HFFc6 (cell line): ENCODE measurements at places on chromosomes 3 and 15. TPM values are rescaled to one million over a fixed set of nuclear protein-coding genes. Genes with fewer than 3 reads are reported as not detected.
A peak's percentile ranks its signal among the peaks of the same experiment; 100 is the strongest.

- DNase-seq: peak; percentile 9
Measured at GRCh38 chr15:73344056-73344455, 24.7 kb downstream of the HCN4 start.

GRCh38 chr3:184636741-184637316, 75.0 kb downstream of the MAGEF1 start:
- peak; percentile 70 for DNase-seq

- no peak for DNase-seq
Measured at GRCh38 chr3:38313695-38314094, 31.6 kb downstream of the SLC22A14 start.

DNA sequence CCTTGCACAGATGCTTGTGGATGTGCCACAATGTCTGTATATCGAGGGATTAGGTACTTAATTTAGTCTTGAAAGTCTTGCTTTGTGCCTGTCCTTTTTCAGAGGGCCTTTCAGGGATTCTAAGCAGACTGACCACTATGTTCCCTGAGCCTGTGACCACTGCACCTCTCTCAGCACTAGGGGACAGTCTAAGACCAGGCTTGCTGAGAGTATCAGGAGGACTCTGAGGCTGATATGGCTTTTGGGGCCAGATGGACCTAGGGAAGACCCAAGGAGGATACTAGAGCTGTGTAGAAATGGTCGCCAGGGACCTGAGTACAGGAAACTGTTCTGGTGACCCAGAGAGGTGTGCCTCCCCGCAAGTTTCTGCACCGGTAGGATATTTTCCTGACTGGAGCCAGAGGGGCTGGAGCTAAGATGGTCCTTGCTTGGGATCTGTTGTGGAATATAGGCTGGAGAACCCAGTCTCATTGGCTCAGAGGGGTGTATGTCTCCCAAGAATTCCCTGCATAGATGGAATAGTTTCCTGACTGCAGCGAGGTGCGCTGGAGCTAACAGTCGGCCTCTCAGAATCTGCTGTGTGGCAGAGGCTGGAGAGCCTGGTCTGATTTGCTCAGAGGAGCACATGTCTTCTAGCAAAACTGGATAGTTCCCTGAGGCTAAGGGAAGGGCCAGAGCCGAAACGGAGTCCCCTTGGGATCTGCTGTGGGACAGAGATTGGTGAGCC, 213.2 kb upstream of the DCBLD2 start:
- DNase-seq: peak; percentile 64

DNA sequence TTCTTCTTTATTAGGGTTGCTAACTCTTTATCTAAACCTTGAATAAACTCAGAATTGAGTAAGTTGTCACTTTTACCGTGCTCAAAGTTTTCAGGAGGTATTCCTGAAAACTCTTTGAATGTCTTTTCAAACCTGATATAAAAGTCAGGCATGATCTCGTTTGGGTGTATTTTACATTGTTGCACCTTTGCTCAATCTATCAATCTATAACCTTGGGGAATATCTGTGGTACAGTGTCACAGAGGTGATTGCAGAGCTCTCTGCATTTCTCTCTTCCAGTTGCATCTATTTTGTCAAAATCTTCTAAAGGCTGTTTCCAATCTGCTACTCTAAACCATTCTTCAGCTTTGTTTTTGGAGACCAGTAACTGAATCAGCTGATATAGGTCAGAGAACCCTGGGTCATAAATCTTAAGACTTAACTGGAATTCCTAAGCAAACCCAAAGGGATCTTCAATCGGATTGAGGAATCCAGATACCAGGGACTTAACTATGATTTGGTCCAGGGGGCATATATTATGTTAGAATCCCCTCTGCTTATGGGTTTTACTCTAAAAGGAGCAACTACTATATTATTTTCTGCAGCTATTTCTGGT, 35.6 kb upstream of the AP4E1 start:
- no peak for DNase-seq

- DNase-seq: no peak
Measured at GRCh38 chr3:124599147-124599765, 131.0 kb upstream of the UMPS start.

GRCh38 chr15:99682455-99682854, 50.8 kb downstream of the LYSMD4 start:
- DNase-seq: peak; percentile 70

DNA sequence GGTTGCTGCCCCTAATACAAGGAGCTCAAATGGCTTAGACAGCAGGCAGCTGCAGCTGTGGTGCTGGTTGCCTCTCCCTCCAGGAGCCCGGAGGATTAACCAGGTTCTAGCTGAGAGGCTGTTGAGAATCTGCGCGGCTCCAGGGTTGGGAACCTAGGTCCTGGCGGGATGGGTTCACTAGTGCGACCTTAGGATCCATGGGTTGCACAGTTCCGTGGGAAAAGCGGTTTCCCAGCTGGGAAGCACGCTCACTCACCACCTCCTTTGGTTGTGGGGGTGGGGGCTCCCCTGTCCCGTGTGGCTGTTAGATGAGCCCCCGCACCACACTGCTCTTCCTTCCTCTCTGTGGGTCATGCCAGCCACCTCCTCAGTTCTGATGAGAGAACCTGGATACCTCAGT, 375.1 kb upstream of the ARRDC4 start:
- no peak for DNase-seq

GRCh38 chr3:114877378-114878113, 269.5 kb downstream of the ZBTB20 start:
- no peak for DNase-seq

DNA sequence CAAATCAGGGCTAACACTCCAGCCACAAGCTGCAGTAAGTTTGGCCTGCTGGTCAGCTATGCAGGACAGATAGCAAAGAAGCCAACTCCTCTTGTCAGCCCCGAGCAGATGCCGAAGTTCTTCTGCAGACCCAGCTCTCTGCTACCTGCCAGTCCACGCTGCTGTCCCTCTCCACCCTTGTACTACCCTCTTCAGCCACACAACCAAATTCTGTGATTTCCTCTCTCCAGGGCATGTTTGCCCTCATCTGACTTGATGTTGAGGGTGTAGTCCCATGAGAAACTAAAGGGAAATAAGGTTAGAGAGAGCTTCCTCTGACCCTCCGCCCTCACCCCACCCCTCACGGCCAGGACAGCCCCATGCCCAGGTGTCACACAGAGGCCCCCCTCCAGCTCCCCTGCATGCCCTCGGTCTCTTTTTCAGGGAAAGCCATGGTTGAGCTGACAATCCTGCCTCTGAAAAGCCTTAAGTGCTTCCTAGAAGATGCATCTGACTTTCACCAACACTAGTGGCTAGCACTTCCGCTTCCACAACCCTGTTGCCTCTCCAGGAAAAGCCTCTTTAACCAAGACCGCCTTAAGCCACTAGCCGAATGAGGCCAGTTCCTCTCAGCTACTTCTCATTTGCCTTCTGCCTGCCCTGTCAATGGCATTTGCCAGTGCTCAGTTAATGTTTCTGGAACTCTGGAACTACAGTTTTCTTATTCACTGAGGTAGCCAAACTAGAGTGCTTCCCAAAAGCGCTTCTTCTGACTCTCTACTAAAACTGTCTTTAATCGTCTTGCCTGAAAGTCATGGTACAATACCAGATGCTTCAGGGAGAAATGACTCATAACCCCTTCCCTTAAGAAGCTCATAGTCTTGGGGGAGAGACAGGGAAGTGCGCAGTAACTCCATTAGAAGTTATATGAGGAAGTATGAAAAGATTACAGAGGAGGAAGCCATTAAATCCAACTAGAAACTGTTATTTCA, 300.4 kb upstream of the STT3B start:
- DNase-seq: peak; percentile 39

DNA sequence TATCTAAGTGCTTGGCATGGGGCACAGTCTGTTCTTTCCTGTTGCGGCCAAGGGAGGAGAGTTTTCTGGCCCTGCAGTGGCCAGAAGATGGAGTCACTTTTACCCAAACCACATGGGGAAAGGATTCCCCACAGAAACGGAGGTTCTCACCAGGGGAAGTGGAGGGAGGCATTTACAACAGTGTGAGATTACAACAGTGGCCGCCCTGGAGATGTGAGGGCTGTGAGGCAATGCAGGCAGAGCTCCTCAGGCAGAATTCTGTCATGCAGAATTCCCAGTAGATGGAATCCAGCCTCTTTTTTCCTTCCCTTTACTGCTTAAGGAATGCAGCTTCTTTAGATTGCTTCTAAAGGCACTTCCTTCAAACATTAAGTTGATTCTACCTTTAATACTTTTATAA, 83.1 kb downstream of the CACNA1D start:
- no peak for DNase-seq

- DNase-seq: peak; percentile 18
Measured at GRCh38 chr3:129940086-129940485, 34.4 kb upstream of the TRH start.

DNA sequence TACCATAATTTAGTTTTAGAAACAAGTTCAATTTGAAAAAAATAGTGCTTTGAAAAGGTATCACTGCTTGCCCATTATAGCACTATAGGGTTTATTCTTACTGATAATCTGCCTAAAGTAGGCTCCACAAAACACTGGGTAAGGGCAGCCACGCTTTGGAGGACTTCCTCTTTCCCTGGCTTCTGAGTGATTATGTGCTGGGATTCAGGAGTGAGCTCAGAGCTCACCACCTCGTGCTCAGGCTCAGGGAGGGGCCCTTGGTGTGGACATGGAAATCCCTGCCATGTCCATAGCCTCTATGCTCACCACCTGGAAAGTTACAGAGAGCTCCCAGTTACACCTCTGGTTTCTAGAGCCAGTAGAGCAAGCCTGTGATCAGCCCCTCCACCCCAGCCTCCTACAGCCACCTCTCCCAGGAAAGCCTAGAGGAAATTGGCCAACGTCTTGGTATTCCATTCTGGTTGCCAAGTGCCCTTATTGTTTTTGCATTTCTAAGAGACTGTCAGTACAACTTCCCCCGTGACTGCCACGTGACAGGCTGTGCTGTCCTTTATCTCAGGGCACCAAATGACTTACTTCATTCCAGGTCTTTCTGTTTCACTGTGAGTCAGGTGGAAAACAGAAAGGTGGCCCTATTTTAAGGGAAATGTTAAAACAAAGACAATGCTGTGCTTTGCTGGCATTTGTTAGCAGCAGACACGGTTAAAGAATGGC, 316.0 kb downstream of the RORA start:
- no peak for DNase-seq

DNA sequence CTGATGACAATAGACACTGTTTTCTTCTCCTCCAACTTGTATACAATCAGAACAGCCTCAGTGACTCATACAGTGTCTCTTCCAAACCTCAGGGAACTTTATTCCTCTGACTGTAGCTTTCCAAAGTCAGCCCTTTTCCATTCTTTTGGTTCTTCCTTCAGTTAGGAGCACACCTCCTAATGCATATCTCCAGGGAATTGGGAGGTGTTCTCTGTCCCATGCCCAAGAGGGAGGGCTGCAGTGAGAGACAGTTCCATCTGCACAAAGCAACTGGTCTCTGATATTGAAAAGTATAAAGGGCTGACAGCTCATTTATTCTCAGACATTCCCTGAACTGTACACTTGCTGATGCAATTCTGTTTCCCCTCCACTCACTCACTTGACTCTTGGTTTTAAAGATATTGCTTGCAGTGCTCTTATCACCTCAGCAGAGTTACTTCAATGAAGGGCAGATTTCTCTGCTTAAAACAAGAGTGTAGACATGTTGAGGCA, 337.8 kb upstream of the TBC1D5 start:
- DNase-seq: peak; percentile 24

- DNase-seq: no peak
Measured at GRCh38 chr3:634511-634910, 437.9 kb downstream of the CHL1 start.

DNA sequence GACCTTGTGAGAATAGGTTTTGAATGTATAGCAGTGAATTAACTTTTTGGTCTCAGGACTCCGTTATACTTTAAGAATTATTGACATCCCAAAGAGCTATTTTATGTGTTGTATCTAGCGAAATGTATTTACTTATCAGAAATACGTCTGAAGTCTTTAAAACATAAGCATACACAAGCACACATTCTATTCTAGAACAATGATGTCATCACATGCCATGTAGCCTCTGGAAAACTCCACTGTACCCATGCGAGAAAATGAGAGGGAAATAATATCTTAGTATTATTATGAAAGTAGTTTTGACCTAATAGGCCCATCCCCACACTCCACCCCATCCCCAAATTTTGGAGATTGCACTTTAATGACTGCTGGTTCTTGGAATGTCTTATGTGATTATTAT, 1.5 kb downstream of the POLR2M start:
- DNase-seq: no peak

- DNase-seq: no peak
Measured at GRCh38 chr3:178437236-178437635, 99.0 kb upstream of the KCNMB2 start.

GRCh38 chr3:66582721-66583423, 82.0 kb upstream of the LRIG1 start:
- no peak for DNase-seq

DNA sequence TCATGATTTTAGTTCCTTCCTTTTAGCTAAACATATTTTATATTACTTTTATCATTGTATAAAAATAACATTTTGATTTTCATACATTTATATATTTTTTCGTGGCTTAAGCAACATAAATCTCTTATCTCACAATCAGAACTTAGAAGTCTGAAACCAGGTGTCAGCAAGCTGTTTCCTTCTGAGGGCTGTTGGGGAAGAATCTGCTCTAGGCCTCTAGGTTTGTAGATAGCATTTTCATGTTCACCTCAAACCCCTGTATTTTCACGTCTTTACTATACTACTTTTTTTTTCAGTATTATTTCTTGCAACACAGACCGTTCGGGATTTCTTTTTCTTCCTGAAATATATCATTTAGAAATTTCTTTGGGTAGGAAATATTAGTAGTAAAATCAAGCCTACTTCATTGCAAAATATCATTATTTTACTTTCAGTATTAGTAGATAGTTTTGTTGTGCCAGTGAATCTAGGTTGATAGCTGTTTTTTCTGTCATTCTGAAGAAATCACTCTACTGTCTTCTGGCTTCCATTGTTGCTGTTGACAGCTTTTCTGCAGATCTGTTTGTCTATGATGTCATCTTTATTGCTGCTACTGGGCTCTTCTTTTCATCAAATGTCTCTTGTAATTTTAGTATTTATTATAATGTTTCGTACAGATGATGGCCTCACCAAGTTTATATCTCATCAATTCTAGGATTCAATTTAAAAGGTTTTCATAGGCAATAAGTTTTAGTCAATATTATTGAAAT, 756.3 kb downstream of the VGLL3 start:
- no peak for DNase-seq

- peak; percentile 42 for DNase-seq
Measured at GRCh38 chr3:177050501-177051237, 146.6 kb downstream of the TBL1XR1 start.

- no peak for DNase-seq
Measured at GRCh38 chr3:8658306-8659212, 14.0 kb upstream of the SSUH2 start.

GRCh38 chr3:128780101-128780837, 54.3 kb downstream of the RAB7A start:
- no peak for DNase-seq

- peak; percentile 2 for DNase-seq
Measured at GRCh38 chr3:901953-902778, 190.7 kb upstream of the CNTN6 start.

DNA sequence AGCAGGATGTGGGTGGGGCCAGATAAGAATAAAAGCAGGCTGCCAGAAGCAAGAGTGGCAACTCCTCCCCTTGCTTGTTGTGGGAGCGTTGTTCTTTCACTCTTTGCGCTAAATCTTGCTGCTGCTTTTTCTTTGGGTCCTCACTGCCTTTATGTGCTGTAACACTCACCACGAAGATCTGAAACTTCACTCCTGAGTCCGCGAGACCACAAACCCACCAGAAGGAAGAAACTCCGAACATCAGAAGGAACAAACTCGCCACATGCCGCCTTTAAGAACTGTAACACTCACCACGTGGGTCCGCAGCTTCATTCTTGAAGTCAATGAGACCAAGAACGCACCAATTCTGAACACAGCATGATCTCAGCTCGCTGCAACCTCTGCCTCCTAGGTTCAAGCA, 72.9 kb downstream of the IL12A start:
- DNase-seq: no peak

Gene C3orf85
- total RNA-seq: not detected in 3 replicates

Gene CAND2
- total RNA-seq: 3.8 and 8.2 TPM in 2 replicates

Gene A4GNT
- not detected in 3 replicates for total RNA-seq

Gene GP5
- total RNA-seq: 0.05 TPM in 1 of 3 replicates, not detected in the others
